CD4-positive, alpha-beta T cell treated with Interleukin-4 for 1 hour (primary cell): ENCODE measurements at places on chromosomes 2 and 18.
A peak's percentile ranks its signal among the peaks of the same experiment; 100 is the strongest.

DNA sequence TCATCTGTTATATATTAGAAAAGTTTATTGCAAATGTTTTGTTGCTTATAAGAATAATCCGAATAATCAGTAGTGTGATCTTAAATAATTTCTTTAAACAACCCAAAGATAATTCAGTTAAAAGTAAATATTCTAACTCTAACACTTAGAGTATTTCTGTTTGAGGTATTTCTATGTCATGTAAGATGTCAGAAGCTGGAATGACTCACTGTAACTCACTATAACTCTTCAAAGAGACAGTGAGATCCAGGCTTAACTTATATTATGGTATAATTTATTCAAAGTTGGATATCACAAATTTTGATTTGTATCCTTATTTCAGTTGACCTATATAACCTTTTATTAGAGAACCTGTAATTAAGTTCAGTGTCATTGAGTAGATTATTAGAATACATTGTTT, 6.9 kb downstream of the MBD5 start:
- no peak for DNase-seq

- DNase-seq, result no peak
Measured at GRCh38 chr18:3453540-3454364, 3.8 kb downstream of the TGIF1 start.

- no peak for DNase-seq
Measured at GRCh38 chr2:188974164-188974563, at the start of gene COL3A1. COL3A1 (plus strand) TSS chr2:188974373; CDS start chr2:188974490, 117 bp downstream.

DNA sequence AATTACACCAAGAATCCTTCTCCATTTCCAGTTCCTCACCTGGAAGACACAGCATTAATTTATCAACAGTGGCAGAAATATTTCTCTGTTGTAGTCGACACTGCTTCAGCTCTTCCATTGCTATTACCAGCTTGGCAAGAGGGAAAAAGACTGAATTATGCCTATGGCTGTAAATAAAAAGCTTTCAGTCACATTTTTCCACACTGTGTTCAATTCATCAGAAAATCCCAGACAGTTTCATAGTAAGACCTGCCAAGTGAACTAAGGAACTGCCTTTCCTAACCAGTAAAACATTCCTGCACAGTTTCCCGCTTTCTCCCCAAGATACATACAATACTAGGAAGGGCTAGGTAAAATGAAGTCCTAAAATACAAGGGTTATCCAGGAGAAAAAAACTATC, 94.7 kb downstream of the EXOC6B start:
- DNase-seq, result no peak

GRCh38 chr2:171235262-171235881, 74.7 kb upstream of the TLK1 start:
- no peak for DNase-seq

GRCh38 chr2:136065384-136065783, 52.6 kb downstream of the CXCR4 start:
- DNase-seq, result no peak

GRCh38 chr2:18455236-18455862, 105.1 kb downstream of the RDH14 start:
- no peak for DNase-seq

DNA sequence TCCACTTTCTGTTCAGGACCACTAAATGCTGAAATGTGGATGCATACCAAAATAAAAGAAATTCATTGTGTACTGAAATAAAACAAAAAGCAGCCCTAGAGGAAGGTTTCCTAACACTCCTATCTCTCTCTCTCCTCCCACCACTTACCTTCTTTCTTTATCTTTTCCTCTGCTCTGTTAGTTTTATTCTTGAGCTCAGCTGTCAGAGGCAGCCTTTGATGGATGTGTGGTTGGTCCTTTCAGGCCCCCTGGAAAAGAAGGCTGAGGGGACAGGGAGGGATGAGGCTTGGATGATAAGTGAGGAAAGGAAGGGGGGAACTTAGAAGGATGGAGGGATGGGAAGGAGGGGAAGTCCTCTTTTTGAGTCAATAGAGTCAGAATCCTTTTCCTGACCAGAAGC, 47.6 kb downstream of the DHRS9 start:
- DNase-seq, result no peak

DNA sequence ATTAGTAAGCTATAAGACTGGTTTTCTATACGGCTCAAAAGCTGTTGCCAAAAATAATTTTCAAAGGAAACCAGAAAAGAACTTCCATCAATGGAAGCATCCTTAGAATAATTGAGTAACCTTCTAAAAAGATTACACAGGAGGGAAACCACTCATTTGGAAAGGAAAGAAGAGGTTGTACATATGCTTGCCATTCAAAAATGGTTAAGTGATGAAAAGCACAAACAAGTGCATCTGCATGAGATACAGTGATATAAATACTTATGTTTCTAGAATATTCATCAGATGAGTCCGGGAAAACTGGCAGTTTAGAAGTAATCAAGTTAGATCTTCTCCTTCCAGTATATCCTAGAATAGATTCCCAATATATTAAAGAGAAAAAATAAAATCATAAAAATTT, 20.1 kb upstream of the SMAD2 start:
- no peak for DNase-seq

DNA sequence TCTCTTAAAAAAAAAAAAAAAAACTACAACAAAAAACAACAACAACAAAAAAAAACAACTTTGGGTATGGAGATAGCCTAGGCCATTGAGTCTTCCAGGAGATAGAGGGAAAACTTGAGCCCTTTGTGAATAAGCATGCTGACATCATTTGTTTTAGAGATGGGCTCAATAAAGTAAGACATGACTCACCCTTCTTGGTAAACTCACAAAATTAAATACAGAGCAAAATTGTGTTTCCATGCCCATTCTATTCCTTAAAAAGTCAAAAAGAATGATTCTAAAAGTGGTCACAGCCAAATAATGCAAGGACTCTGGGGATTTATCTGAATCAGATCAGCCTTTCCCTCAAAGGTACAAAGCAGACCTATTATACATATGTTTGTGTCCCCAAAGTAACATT, 117.4 kb downstream of the ETAA1 start:
- DNase-seq, result no peak

- DNase-seq, result no peak
Measured at GRCh38 chr2:191298306-191298705, 53.1 kb downstream of the MYO1B start.

GRCh38 chr2:99888617-99889016, 253.8 kb downstream of the AFF3 start:
- no peak for DNase-seq

DNA sequence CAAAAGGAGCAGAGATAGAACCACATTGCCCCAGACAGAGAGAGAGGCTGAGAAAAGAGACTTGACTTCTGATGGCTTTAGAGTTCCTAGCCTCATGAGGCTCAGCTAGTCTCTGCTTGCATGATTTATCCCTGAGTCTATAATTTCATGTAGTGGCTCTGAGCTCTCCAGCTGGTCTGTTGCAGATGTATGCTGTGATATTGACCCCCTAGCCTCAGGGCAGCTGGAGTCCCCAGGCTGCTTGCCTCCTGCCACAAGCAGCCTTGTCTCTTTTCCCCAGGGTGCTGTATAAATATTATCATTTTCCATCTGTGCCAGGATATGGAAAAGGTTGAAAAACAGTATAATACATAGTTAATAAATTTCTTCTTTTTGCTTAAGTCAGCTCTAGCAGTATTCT, 467.6 kb upstream of the CWC22 start:
- no peak for DNase-seq

GRCh38 chr2:7795778-7796563, 878.8 kb downstream of the RNF144A start:
- DNase-seq, result peak; percentile 5

DNA sequence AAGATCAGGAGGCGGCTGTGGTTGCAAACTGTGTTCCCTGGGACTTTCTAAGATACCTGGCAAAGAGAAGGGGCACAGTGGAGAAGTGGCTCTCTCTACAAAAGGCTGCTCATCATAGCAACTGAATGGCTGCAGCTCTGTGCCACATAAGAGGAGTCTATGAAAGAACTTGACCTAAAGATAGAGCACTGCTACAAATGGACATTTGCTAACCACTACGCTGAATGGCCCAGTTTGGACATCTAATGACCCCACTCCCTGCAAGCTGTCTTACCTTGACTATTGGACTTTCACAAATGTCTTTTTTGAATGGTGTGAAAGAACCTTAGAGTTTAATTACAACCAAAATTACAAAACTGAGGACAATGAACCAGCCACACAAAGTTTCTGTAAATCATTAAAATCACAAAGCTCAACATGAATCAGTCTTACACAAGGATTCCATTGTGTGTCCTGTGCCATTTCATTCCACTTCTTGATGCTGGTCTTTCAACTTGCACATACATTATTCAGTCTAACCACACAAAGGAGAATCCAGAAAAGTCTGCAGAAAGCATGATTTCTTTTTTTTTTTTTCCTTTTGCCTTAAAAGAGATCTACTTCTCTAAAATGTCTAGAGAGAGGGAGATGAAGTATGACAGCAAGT, 154.0 kb downstream of the LAMA1 start:
- no peak for DNase-seq
